Lower lobe of right lung (tissue), 2 donors: ENCODE measurements at places on chromosomes 2 and 18. TPM values are rescaled to one million over a fixed set of nuclear protein-coding genes. Genes with fewer than 3 reads are reported as not detected.

DNA sequence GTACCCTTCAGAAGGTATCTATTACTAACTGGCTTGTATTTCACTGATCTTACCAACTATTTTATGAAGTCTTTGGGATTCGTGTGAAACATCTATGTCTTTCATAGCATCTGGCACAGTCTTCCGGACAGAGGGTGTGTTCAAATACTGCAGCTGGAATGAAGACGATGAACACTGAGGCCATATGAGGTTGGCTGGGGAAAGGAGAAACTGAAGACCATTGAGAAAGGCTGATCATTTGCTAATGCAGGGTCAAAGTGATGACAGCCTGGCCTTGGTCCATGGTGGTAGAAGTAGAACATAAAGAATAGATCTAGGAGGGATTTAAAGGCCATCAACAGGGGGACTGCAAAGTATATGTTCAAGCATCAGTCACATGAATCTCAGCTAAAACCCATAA lies 132.7 kb downstream of the CCBE1 start:
- H3K27me3 ChIP-seq, result no peaks in the 10 kb centered on the region
- H3K36me3 ChIP-seq, result no peaks in the 10 kb centered on the region
- H3K4me3 ChIP-seq, result no peak overlapping the region
- peak overlapping the region; percentile 24 for H3K27ac ChIP-seq
- DNase-seq, result no peak

GRCh38 chr2:101556033-101556459 lies 81.1 kb upstream of the RFX8 start:
- no peak overlapping the region for H3K27ac ChIP-seq
- no peak for DNase-seq
- peaks cover 8% of the 10 kb centered on the region for H3K4me1 ChIP-seq
- no peaks in the 10 kb centered on the region for H3K36me3 ChIP-seq
- no peaks in the 10 kb centered on the region for H3K27me3 ChIP-seq
- no peak overlapping the region for H3K4me3 ChIP-seq

GRCh38 chr18:39795350-39795749 lies 2159.7 kb upstream of the PIK3C3 start:
- no peak overlapping the region for H3K27ac ChIP-seq
- H3K4me3 ChIP-seq, result no peak overlapping the region
- H3K27me3 ChIP-seq, result no peaks in the 10 kb centered on the region
- no peaks in the 10 kb centered on the region for H3K4me1 ChIP-seq

DNA sequence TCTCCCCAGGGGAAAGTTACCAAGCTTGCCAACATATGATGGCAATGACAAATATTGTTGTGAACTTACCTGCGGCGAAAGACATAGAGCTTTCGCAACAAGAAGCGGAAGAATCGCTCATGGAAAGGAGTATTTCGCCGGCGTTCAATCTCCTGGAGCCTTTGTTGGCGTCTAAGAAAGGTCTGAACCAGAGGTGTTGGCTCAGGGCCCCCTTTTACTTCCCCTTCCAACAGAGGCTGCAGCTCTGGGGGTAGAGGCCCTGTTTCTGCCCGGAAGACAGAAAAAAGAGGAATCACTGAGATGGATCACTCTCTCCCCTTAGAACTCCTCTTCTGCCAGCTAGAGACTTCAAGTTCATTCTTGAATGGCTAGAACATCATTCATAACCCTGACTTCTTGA lies 10.8 kb downstream of the GGCX start:
- H3K4me1 ChIP-seq, result peaks cover 9% of the 10 kb centered on the region
- no peak overlapping the region for H3K4me3 ChIP-seq
- peaks cover 90% of the 10 kb centered on the region for H3K36me3 ChIP-seq
- DNase-seq, result no peak
- no peaks in the 10 kb centered on the region for H3K27me3 ChIP-seq

DNA sequence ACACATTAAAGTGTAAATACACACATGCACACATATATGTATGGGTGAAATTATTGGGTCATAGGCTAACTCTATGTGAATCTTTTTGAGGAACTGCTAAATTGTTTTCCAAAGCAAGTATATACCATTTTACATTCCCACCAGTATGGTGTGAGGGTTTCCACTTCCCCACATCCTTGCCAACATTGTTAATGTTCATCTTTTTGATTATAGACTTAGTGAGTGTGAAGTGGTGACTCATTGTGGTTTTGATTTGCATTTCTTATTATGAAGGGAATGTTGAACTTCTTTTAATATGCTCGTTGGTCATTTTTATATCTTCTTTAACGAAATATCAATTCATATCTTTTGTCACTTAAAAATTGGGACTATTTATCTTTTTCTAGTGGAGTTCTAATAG lies 181.8 kb upstream of the GCFC2 start:
- H3K27ac ChIP-seq, result no peak overlapping the region
- no peaks in the 10 kb centered on the region for H3K4me1 ChIP-seq
- no peaks in the 10 kb centered on the region for H3K36me3 ChIP-seq
- no peak for DNase-seq
- no peak overlapping the region for H3K4me3 ChIP-seq
- H3K27me3 ChIP-seq, result no peaks in the 10 kb centered on the region

GRCh38 chr2:223619486-223620129 lies 17.4 kb upstream of the SCG2 start:
- DNase-seq, result no peak
- no peak overlapping the region for H3K27ac ChIP-seq
- no peak overlapping the region for H3K4me3 ChIP-seq
- H3K27me3 ChIP-seq, result peaks cover 17% of the 10 kb centered on the region

DNA sequence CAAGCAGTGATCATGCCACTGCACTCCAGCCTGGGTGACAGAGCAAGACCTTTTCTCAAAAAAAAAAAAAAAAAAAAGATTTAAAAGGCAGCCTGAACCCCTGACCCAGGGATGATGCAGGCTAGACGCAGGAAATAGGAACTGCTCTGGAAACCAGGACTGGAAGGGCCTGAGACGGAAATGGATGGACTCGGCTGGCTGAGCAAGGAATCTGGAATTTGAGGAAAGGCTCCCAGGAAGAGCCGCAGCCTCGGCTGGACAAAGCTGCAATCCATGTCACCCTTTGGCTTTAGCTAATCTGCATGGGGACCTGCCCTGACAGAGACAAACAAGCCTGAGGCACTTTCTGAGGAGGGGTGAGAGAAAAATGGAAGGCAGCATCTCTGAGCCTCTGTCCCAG lies 55.0 kb upstream of the DAPL1 start:
- no peak overlapping the region for H3K27ac ChIP-seq
- no peaks in the 10 kb centered on the region for H3K27me3 ChIP-seq
- peaks cover 3% of the 10 kb centered on the region for H3K4me1 ChIP-seq
- H3K36me3 ChIP-seq, result no peaks in the 10 kb centered on the region
- no peak for DNase-seq

GRCh38 chr18:48794251-48794970 lies 156.4 kb downstream of the SMAD7 start:
- peak; percentile 7 for DNase-seq
- H3K36me3 ChIP-seq, result peaks cover 4% of the 10 kb centered on the region
- peaks cover 21% of the 10 kb centered on the region for H3K4me1 ChIP-seq
- H3K4me3 ChIP-seq, result no peak overlapping the region

GRCh38 chr2:43058726-43059110 lies 167.7 kb downstream of the ZFP36L2 start:
- no peak overlapping the region for H3K27ac ChIP-seq
- no peaks in the 10 kb centered on the region for H3K27me3 ChIP-seq
- H3K4me3 ChIP-seq, result no peak overlapping the region
- H3K36me3 ChIP-seq, result no peaks in the 10 kb centered on the region
- peaks cover 21% of the 10 kb centered on the region for H3K4me1 ChIP-seq
- no peak for DNase-seq

GRCh38 chr18:54210463-54210862 lies 14.0 kb downstream of the MBD2 start:
- H3K27ac ChIP-seq, result no peak overlapping the region
- no peak for DNase-seq
- no peak overlapping the region for H3K4me3 ChIP-seq
- no peaks in the 10 kb centered on the region for H3K36me3 ChIP-seq
- H3K4me1 ChIP-seq, result peaks cover 33% of the 10 kb centered on the region
- no peaks in the 10 kb centered on the region for H3K27me3 ChIP-seq

The ITPRIPL1 gene
- 1.9 TPM for total RNA-seq

The ZNF892 gene
- total RNA-seq, result 3.9 TPM

The VWA3B gene
- total RNA-seq, result 7.9 TPM

The BCS1L gene
- 26.7 TPM for total RNA-seq

The CCL20 gene
- total RNA-seq, result 1.6 TPM

The REG3A gene
- total RNA-seq, result not detected
